ENCODE measurements at places on chromosomes 1 and 21. TPM values are rescaled to one million over a fixed set of nuclear protein-coding genes. Genes with fewer than 3 reads are reported as not detected.
A peak's percentile ranks its signal among the peaks of the same experiment; 100 is the strongest.

GRCh38 chr1:28244549-28245251 is 8.8 kb downstream of the ATP5IF1 start:
- no peak for DNase-seq

GRCh38 chr1:230308821-230309220 is 117.3 kb downstream of the PGBD5 start:
- no peak for DNase-seq

GRCh38 chr1:236685917-236686814 is at the start of gene ACTN2:
ACTN2 (plus strand) TSS chr1:236686499; CDS start chr1:236686674, 175 bp downstream.
- peak; percentile 67 for DNase-seq

- DNase-seq: no peak
Observed at GRCh38 chr1:42700006-42700405, 17.8 kb downstream of the YBX1 start.

DNA sequence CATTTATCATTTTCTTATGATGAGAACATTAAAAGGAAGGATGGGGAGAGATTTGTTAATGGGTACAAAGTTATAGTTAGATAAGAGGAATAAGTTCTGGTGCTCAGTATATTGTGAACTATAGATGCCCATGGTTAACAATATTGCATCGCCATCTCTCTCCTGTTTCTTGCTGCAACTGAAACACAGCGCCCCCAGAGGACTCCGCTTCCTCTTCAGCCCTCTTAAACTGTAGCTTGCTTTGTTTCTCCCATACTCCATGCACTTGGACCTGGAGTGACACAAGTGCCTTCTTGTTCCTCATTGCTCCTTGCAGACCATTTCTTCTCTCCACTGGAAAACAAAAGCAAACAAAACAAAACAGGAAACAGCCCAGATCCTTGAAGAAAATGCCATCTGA is 70.1 kb upstream of the NTPCR start:
- DNase-seq: peak; percentile 38

GRCh38 chr1:225754940-225755641 is 22.5 kb upstream of the SRP9 start:
- DNase-seq: peak; percentile 84

DNA sequence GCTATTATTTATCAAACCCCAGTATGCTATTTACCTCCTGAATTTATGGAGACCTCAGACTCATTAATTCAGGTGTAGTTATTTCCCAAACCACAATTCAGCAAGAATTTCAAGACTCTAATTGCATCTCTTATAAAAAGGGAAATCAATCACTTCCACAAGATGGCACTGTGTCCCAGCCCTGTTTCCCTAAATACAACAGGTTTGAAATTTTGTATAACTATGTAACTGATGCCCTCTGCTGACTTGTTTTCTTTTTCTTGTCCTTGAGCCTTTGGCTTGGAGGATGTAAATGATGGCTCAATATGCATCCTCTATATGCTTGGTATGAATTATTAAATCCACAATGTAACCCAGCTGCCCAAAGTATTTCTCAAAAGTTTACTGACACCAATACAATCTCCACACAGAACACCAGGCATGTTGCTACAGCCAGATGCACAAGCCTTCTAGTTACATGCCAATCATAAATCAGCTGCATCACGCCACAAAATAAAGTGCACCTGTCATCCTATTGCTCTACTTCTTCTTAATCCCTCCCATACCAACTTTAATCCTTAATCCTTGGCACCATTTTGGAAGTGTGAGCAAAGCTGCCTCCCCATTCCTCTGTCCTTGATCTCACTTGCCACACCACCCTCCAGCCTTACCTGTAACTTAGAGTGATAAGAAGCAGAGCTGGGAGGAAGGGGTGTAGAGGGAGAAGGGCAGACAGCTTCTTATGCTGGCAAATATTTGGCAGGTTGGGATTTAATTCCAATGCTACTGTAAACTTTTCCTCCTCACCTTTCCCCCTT is 9.0 kb downstream of the C1orf105 start:
- DNase-seq: peak; percentile 11

GRCh38 chr1:33876970-33877650 is 13.2 kb downstream of the HMGB4 start:
- peak; percentile 96 for DNase-seq

- DNase-seq: no peak
Observed at GRCh38 chr1:109642626-109643025, 13.3 kb upstream of the GSTM4 start.

The KIRREL1 gene
- 25.3 TPM for total RNA-seq

The ADGRB2 gene
- 3.4 TPM for total RNA-seq

The LCE2A gene
- not detected for total RNA-seq

The APOBEC4 gene
- not detected for total RNA-seq

The RYR2 gene
- 0.26 TPM for total RNA-seq

The COX20 gene
- total RNA-seq: 47.3 TPM

The FAM163A gene
- not detected for total RNA-seq

Data from MG63 (cell line).